ENCODE measurements at places on chromosomes 7 and 10.

DNA sequence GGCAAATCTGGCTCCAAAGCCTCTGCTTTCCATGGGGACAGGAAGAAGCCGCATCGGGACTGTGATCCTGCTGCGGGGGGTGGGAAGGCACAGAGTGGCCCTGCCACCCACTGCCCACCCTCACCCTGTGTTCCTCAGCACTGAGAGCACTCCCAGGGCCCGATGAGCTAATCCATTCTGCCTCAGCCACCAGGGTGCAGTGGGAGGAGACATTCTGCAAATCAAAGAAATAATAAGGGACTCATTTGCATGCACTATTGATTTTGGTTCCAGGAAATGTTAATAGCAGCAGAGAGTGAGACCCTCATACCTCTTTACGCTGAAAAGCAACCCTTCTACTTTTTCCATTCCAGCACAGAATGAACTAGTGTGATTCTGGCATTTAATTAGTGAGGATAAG, 572.8 kb downstream of the INHBA start:
- DNase-seq: no peak

GRCh38 chr7:132257253-132257652, 319.0 kb downstream of the PLXNA4 start:
- DNase-seq: no peak

DNA sequence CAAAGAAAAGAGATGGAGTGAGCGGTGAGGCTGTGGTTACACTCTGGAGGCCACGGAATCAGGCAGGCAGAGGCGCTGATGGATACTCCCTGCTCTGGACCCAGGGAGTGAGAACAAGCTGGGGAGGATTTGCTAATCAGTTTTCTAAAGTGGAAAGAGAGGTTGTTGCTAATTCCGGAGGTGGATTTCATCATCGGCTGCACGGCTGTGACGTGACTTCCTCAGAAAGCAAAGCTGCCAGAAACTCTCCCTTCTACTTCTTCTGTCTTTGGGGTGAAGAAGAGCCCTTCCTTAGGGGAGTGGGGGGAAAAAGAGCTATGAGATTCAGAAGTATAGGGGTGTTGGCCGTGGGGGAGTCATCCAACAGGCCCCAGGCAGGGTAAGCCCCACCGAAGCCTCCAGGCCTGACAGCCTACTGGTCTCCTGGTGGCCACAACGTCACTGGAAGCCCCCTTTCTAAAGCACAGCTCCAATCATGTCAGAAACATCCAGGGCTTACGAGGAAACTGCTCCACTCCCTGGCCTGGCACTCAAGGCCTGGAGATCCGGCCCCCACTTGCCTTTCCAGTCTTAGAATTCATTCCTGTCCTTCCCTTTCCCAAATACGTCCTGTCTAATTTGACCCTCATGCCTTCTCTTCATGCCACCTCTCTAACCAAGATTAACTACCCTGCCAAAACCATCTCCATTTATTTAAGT, 114.5 kb downstream of the HIP1 start:
- DNase-seq: no peak

GRCh38 chr7:27900006-27900405, 160.0 kb downstream of the TAX1BP1 start:
- no peak for DNase-seq

DNA sequence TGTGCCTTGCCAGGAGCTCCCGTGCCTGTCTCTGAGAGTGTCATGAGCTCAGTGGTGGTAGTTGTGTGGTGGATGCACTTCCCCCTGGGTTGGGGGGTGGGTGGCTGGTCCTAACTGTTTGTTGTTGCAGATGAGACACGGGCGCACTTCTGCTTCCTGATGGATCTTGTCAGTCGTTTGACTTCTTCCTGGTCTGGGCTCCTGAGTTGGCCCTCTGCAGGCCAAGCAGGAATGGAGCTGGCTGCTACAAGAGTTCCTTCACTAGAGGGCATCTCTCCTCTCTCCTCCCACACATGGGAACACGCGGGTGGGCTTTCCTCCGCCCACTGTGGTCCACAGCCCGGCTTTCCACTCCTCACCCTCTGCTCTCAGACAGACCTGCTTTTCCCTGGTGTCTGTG, 82.0 kb downstream of the BMS1 start:
- DNase-seq: peak; percentile 26

DNA sequence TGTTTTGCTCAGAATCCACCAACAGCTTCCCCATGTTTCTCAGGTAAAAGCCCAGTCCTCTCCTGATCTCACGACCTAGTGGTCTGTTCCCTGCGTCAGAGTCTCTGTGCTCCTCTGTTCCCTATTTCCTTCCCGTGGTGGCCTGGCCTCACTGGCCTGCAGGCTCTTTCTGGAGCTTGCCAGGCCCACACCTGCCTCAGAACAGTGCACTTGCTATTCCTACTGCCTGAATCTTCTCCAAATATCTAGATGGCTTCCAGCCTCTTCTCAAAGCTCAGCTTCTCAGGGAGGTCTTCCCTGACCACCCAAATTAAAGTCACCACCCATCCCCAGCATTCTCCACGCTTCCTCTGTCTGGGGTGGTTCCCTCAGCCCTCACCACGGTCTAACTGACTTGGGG, 165.3 kb downstream of the USP6NL start:
- DNase-seq: no peak

DNA sequence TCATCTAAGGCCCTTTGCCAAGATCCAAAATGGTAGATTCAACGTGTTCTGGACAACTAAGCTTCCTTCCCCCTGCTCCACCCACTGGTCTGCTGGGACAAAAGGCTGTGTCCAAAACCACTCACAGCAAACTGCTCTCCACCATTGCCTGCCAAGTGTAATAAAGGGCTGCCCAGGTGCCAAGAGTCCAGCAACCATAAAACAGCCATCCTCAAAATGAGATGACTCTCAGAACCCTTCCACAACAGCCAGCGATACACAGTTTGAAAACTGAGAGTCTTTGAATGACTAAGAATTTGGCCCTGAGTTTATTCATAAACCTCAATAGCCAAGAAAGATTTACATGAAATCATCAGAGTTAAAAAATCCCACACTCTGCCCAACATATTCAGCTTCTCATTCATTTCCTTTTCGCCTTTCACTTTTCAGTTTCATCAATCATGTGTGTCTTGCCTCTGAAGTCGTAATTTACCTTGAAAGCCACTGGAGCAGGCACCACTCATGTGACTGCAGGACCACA, 658.1 kb upstream of the MGMT start:
- DNase-seq: no peak

DNA sequence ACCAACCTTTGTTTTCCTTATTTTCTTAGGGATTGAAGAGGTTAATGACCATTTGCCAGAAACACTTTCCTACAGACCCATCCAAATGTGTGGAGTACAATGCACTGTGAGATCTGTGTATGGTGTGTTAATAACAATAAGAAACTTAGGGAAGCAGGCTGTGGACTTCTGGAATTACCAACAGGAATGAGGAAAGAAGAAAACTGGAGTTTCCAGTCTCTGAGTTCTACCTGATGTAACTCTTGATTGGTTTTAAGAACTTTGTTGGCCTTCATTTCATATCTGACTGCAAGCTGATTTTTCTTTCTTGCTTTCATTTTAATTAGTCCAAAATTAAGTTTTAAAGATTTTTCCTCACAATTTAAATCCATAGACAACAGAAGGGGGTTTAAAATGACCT, 43.5 kb downstream of the PRPF18 start:
- DNase-seq: no peak

GRCh38 chr10:4541292-4541691, 284.7 kb upstream of the AKR1E2 start:
- peak; percentile 95 for DNase-seq

DNA sequence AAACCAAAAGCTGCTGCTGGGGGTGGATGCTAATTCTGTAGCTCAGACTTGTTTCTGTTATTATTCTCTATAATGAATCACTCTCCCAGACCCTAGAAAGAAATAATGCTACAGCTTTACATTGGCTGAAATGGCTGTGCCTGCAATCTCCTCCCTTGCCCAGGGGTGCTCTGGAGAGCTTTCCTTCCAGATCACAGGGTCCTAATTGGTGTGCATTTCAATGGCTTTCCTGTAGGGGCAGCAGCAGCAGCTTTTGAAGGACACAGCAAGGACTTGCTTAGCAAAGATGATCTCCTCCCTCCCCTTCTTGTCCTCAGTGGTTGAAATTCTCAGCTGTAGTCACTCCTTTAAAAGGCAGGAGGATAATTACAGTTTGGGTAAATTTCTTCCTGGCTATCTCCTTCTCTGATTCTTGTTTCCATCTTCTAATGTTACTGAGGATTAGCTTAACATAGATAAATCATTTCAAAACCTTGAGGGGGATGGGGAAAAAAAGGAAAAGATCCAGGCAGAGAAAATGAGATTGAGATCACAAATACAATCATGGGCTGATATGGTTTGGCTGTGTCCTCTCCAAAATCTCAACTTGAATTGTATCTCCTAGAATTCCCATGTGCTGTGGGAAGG, 120.2 kb upstream of the CTTNBP2 start:
- DNase-seq: peak; percentile 10

GRCh38 chr10:11687779-11688447, 54.3 kb upstream of the ECHDC3 start:
- no peak for DNase-seq

- DNase-seq: no peak
These were observed 120.9 kb downstream of the TMEM168 start for GRCh38 chr7:112669306-112669705.

- DNase-seq: peak; percentile 46
These were observed 19.5 kb downstream of the TSPAN33 start for GRCh38 chr7:129163875-129164544.

DNA sequence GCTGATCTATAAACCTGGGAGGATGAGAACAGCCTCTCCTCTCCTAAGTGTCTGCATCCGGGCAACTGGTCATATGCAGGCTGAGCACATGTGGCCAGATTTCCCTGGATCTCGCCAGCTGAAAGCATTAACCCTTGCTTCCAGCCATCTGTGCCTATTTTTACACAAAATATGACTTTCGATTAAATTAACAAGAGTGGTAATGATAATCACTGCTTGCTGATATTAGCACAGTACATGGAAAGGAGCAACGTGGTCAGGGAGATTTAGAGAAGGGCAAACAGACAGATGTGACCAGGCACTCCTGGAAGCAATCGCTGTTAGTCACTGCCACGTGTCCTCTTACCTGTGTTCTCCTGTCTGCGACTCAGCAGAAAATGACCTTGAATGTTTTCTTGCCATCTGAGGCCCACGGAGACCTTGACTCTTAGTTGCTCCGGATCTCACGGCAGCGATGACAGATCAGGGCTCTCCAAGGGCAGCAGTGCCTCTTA, 59.5 kb upstream of the NPTX2 start:
- DNase-seq: no peak

GRCh38 chr7:51140199-51141164, 176.1 kb downstream of the COBL start:
- no peak for DNase-seq

DNA sequence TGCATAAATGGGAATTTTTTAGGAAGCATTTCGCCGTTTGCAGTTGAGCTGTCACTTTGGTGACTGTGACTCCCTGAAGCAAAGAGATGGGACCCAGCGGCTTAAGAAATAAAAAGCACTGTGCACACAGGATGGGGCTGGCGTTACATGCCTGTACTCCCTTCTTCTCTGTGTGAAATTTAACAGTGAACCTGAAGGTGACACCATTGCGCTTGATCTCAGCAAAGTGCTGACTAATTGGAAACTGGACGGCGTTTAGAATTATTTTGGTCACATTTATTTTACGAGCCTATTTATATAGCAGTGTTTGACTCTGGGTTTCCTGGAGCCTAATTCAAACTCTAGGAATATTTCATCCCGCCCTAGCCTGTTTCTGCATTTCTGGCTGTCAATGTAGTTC, 146.2 kb downstream of the PAXIP1 start:
- no peak for DNase-seq

GRCh38 chr10:71640607-71641006, 79.0 kb downstream of the C10orf105 start:
- DNase-seq: no peak

DNA sequence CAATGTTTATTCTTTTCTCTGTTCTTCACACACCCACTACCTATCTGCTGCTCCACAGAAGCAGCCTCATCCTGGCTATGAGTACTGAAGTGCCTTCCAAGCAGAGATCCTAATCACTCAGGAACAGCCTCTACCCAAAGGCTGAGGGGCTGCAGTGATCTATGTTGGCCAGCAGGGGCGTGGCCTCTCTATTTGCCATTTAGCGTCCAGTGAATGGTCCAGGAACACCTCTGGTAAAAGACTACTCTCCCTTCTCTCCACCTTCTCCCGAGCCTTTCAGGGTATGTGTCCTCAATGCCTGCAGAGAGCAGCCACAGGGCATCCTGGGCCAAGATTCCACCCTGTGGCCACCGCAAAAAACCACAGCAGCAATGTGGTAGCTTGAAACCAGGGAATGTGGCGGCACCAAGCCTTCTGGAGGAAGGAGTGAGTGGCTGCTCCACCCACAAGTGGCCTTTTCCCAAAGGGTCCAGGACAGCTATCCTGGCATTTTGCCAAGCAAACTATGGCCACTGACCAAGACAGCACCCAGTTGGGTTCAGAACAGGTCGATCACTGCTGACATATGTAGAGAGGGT, 70.9 kb downstream of the SYPL1 start:
- peak; percentile 53 for DNase-seq
